ENCODE measurements at places on chromosomes 3 and 15.

DNA sequence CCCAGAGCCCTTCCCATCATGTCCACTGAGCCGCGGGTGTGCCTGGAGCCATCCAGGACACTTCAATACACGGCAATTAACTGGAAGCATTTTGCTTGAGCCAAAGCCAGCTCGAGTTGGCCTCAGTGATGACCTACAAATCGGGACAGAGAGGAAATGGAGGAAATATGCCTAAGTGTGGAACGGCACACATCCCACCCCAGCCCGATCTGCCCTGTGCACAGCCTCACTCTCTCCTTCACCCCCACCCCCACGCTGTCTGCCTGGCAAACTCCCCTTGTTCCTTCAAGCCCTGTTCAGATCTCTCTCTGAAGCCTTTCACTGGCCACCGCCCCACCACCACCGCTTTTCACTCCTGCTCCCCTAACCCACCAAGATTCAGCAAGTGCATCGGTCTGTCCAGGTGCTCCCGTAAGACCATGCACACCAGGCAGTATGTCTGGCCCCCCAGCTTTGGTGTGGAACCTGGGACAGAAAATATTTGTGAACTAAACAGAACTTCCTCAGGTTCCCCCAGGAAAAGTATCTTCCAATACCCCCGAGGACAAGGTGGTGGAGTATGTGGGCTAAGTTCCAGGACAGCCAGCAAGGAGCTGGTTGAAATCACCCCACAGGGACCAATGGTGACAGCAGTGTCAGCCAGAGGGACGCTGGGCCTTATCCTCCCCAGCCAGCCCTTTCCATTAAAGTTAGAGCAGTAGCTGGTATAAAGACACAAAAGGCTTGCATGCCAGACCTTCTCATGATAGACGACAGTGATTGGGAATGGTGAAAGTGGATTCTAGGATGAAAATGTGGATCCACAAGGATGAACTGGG, 83.7 kb downstream of the VGLL4 start:
- DNase-seq = no peak

DNA sequence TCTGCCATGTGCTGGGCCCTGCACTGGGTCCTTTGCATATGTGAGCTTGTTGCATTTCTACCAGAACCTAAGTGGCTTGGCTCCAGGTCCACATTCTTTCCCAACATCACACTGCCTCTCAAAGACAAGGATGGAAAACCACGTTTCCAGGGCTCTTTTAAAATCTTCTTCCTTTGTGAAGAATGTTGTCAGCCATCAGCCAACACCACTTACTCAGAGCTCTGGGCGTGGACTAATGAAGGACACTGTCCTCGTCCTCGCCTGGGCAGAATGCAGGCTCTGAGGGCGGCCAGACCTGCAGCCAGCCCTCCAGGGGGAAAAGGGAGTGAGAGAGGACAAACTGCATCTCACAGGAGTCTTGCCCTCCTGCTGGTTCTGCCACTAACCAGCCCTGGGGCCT, 49.7 kb downstream of the MAGEF1 start:
- no peak for DNase-seq

DNA sequence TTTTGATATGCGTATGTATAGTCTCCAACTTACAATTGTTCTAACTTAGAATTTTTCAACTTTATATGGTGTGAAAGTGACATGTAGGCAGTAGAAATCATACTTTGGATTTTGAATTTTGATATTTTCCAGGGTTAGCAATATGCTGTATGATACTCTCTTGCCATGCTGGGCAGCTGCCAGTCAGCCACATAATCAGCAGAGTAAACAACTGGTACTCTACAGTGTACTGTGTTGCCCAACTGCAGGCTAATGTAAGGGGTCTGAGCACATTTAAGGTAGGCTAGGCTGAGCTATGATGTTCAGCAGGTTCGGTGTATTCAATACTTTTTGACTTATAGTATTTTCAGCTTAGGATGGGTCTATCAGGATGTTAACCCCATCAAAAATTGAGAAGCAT, 52.0 kb upstream of the RYK start:
- no peak for DNase-seq

GRCh38 chr3:101185341-101185740, 135.0 kb downstream of the IMPG2 start:
- DNase-seq = no peak

DNA sequence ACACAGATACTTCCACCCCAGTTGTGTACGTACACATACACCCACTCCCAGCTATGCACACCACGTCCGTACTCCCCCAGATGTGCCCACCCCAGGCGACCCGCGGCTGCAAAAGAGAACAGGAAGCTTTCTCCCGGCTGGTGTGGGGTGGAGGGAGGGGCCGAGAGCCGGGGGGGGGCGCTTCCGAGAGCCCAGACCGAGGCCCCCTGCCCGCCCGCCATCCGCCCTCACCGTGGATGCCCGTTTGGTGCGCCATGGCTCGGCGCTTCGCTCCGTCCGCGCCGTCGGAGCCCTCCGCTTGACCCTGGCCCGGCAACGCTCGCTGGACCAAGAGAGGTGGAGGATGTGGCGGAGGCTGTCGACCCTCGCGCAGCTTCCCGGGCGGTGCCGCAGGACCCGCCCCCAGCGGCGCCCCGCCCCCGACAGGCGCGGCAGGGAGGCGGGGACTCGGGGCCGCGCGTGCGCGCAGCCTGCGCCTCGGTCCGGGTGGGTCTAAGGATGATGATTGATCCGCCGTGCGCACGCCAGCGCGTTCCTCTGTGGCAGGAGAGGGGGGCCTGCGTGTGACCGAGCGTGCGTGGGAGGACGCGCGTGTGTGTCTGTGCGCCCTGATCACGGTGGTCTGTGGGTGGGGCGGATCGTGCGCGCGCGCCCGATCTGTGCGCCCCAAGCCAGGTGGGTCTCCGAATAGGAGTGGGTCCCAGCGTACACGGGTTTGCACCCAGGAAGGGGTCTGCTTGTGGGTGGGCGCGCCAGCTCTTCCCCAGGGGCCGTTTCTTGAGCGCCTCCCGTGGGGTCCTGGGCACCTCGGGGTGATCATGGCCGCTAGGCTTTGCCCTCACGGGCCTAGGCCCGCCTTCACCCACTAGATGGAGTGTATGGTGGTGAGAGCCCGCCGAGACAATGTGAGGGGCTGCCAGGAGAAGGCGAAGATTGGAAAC, at the start of gene TWF2:
Gene TWF2 (minus strand): TSS at position 398 of the 941 bp plus-strand sequence. CDS start 142 bp downstream, at position 256.
- peak; percentile 93 for DNase-seq

DNA sequence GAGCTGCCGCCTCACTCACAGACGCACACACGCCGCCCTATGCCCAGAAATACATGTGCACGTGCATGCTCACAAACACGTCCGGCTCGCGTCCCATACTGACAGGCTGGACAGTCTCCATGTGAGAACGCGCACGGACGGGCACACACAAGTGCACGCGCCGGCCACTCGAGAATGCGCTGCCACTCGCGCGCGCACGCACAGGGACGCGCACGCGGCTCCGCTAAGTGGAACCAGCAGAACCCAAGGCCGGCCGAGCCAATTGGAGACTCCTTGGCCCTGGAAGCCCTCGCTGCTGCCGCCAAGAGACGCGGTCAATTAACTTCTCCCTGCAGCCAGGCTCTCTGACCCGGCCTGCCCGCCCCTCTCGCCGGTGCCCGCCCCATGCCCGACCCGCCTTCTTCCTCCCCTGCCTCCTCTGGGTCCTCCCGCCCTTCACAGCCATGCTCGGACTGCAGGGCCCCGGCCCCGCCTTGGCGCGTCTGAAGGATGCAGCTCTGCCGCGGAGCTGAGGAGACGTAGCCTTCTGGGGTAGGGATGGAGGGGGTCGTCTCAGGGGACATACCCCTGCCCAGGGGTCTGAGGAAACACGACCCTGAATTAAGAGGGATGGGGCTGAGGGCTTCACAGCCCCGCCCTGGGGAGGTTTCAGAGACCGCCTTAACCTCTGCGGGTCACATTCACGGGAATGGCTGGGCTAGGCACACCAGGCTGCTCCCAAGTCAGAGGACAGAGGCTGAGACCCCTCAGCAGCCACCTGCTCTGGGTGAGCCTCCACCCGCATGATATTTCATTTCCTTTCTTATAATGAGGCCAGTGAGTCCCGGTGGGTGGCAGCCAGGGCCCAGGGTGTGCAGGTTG, 15.0 kb downstream of the PTH1R start:
- DNase-seq = peak; percentile 88

- DNase-seq = no peak
Measured at GRCh38 chr3:10444511-10444910, 60.9 kb downstream of the ATP2B2 start.

GRCh38 chr3:72694398-72694797, 153.8 kb downstream of the SHQ1 start:
- DNase-seq = no peak

- DNase-seq = no peak
Measured at GRCh38 chr15:89070197-89071124, 17.8 kb upstream of the ABHD2 start.

- DNase-seq = peak; percentile 84
Measured at GRCh38 chr3:122942937-122943827, 84.4 kb downstream of the SEMA5B start.

- no peak for DNase-seq
Measured at GRCh38 chr15:75198560-75199356, 2.9 kb upstream of the C15orf39 start.

GRCh38 chr15:78641102-78641748, at the start of gene CHRNB4:
Gene CHRNB4, minus strand, starts transcription at chr15:78641210. Its CDS starts 77 bp downstream, at chr15:78641133.
- DNase-seq = no peak

DNA sequence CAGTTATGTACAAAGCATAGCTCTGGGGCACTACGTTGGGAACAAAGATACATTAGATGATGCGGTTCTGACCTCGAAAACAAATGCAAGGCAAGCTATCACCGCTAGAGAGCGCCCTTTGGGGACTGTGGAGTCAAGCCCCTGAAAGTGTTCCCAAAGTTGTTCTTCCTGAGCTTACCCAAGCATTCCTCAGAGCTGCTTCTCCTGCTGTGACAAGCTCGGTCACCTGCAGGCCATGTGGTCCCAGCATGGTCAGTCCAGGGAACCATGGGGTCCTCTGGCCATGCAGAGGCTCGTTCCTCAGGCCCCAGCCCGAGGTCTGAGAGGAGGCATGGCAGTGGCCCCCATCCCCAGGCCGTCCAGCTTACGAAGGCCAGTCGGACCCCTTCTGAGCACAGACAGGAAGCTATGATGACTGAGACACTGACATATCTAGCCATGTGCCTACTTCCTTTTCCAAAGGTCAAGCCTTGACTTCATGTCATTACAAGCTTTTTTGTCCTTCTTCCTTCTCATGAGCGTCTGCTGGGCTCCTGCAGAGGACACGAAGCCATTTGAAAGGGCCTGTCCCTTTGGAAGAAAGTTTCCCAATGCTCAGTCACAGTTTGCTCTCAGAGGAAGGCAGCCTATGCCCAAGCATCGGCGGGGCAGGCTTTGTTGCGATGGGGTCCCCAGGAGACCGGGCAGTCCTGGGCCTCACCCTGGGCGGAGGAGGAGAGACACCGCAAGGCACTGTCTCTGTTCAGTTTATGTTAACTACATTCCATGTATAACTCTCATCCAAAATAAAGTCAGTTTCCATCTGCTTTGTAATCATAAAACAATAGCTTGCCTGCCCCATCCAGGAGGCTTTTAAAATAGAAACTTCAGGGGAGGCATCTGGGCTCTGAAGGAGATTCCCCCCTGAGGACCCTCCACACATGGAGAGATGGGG, 79.3 kb downstream of the ATP10A start:
- no peak for DNase-seq

DNA sequence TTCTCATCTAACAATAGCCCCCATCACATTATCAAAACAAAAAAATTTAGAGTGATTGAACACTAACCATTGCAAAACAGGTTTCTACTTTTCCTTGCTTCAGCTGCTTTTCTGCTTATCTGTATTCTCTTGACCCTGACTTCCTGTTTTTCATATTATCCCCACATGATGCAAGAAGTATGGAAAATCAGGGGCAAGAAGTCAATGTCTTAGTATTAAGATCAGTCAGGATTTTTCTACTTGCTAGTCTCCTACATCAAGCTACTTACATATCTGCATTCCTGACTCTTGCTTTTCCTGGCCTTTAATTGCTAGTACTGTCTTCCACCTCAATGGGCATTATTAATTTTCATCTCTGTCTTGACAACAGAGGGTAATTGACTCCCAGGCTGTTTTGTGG, 300.2 kb downstream of the OTOL1 start:
- DNase-seq = no peak

DNA sequence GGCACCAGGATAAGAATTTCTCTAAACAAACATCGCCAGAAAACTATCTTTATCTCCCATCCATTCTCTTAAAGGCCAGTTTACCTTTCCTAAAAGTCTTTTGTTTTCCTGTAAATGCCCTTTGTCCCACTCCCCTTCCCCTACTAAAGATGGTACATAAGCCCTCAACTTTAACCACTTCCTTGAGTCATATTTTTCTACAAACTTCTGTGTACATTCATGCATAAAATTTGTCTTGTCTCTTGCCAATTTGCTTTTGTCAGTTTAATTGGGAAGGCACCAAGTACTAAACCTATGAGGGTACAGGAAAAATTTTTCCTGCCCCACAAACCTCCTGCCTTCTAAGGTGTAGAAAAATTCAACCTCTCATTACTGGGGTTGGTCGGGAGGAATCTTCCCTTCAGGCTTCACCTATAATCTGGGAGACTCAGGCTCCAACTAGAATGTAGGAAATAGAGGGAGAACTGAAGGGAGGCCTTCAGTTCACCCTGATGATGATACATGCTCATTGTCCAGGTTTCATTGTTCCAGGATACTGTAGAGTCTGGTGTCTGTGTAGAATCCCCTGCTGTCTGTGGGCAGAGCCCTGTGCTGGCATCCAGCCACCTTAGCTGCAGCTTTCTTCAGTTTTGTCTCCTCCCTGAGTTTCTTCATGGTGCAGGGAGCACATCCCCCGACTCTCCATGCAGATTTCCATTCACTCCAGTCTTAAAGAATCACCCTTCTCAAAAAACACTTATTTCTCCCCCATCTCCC, 53.2 kb downstream of the CD200R1L start:
- no peak for DNase-seq

DNA sequence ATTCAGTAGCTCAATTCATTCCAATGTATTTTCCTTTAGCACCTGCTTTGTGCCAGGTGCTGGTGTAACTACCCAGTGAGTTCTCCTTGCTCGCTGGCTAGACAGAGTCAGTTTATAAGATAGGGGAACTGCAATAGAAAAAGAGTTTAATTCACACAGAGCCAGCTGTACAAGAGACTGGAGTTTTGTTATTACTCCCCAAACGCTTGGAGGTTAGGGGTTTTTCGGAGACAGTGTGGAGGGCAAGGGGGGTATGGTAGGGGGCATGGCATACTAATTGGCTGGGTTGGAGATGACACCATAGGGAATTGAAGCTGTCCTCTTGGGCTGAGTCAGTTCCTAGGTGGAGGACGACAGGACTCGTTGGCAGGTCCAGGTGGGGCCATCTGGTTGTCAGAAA, 5.4 kb upstream of the CFAP91 start:
- no peak for DNase-seq

- DNase-seq = no peak
Measured at GRCh38 chr3:119937229-119937628, 155.3 kb downstream of the NR1I2 start.

- no peak for DNase-seq
Measured at GRCh38 chr3:46283881-46284450, 41.7 kb downstream of the CCR3 start.

DNA sequence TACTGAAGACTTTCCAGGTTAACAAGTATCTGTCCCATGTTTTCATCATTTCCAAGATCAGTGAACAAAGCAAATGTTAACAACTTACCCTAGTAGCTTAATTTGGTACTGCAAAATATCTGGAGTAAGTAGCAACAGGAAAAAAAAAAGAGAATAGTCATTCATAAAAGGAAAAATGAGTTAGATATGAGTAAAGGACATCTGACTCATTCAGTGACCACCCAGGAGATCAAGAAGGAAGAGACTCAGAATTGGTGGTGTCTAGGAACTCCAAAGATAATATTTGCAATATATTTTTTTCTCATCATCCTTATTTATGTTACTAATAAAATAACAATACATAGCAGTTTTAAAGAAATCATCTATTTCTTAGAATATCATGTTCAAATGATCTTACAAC, 253.8 kb upstream of the COL8A1 start:
- no peak for DNase-seq
